GM12864 (cell line): ENCODE measurements at places on chromosomes 7 and 10.

GRCh38 chr10:69890065-69890847 lies 88.5 kb downstream of the COL13A1 start:
- DNase-seq = no peak

DNA sequence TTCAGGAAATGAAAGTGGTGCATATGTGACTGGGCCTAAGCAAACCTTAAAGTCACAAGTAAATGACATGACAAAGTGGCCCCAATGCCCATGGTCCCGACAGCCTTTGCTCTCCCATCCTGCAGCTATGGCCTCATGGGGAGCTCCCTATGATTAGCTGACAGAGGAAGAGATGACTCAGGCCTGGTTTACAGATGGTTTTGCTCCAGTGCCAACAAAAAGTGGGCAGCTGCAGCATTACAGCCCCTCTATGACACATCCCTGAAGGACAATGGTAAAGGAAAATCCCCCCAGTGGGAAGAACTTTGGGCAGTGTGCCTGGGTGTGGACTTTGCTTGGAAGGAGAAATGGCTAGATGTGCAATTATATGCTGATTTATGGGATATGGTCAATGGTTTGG lies 105.1 kb upstream of the ADCY1 start:
- no peak for DNase-seq

- DNase-seq = no peak
Observed at GRCh38 chr10:88428442-88428841, 154.7 kb downstream of the RNLS start.

- DNase-seq = no peak
Observed at GRCh38 chr7:101154693-101155102, 422 bp downstream of the AP1S1 start.

DNA sequence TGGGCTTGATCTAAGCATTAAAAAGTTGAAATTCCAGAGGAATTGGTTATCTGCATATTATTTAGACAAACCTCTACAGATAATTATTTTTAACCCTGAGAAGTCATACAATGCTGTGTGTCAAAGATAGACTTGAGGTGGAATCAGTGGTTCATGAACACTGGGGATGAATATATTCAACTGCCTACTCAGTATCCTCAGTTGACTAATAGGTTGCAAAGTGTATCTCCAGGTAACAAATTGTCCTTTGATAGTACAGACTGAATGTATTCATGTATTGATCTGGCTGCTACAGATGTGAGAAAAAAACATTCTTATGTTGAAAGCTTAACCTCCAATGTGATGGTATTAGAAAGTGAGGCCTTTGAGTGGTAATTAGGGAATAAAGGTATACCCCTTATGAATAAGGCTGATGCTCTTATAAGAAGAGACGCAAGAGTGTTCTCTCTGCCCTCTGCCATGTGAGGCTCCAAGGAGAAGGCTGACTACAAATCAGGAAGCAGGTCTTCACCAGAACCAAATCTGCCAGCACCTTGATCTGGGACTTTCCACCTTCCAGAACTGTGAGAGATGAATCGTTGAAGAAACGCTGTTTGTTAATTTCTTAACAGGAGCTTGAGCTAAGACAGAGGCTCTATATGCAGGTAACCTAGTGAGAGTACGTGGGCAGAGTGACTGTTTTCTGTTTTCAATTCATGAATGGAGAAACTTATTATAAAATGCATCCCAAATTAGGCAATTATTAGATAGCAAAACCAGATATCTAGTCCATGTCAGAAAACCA lies 7.5 kb downstream of the MRPL32 start:
- no peak for DNase-seq

GRCh38 chr10:79561257-79561656 lies 1.1 kb upstream of the SFTPA2 start:
- no peak for DNase-seq

GRCh38 chr10:110608087-110608486 lies 36.0 kb upstream of the RBM20 start:
- no peak for DNase-seq

DNA sequence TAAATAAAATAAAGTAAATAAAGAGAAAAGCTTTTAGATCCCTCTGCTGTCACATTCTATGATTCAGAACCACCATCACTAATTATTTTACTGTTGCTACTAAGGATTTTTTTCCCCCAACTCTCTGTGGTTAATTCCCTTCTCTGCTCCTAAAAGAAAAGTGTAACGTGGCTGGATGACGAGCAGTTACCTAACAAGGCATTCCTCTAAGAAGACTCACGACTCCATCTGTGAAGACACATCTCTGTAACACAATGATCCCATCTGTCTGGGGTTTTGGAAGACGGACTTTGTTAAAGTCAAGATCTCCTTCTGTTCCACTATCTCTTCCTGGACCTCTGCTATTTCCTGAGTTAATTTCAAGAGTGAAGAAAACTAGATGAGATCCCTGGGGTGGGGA lies 179.9 kb downstream of the SFMBT2 start:
- DNase-seq = no peak

DNA sequence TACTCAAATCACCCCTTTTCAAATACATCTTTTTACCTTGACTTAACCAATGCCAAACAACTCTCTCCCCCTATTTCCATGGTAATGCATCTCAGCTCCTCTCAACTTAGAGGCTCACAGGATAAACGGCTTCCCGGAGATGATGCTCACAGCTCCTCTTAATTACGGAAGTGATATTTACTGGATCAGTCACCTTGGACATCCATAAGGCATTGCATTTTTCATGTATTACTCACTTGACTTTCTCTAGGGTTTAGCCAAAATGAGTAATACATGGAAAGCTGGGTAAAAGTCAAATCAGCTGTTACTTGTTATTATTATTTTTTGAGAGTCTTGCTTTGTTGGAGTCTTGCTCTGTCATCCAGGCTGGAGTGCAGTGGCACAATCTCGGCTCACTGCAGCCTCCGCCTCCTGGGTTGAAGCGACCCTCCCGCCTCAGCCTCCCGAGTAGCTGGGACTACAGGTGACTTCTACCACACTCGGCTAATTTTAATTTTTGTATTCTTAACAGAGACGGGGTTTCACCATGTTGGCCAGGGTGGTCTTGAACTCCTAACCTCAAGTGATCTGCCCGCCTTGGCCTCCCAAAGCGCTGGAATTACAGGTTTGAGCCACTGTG lies 73.3 kb upstream of the RHEB start:
- DNase-seq = no peak

DNA sequence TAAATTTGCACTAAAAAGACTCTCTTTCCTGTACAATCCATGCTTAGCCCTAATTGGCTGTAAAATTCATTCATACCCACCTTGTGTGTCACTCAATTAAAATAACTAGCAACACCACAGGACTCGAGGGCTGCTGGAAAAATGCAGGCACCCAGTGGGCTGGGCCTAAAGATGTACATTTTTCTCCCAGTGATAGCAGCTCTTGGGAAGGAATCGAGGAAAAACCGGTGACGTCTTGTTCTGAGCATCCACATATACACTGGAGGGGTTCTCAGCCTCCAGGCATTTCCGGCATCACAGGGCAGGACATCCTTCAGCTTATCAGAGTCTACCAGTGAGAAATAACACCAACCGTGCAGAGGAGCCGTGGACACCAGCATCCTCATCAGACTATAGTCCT lies 85.8 kb upstream of the PITRM1 start:
- no peak for DNase-seq

DNA sequence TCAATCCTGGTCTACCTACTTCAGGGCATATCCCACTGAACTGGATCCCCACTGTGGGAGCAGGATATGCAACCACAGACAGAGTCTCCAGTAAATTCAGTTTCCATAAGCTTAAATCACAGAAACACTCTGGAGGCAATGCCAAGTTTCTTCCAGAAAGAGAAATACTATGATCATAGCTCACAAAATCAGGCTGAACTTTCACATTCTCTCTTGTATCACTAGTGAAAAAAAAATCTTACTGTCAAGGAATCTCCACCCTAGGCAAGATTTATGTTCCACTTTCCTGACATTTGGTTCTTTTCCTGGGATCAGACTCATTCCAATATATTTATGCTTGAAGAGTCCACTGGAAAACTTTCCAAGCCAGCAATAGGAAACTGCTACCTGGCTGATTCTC lies 749.0 kb downstream of the SUGCT start:
- no peak for DNase-seq

DNA sequence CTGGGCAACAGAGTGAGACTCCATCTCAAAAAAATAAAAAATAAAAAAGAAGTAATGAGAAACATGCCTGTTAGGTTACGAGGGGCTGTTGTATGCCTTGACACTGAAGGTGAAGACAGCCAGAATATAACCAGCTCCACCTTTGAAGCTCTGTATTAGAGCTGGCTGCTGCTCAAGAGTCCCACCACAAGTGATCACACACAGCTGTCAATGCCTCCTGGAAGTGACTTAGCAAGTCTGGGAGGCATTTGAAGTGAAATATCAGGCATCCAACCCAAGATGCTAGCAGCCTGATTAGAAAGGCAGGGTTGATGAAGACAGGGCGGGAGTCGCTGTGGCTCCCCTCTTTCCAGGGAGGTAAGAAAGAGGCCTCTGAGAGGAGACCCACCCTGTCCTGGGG lies 34.1 kb upstream of the INPP5F start:
- DNase-seq = no peak

DNA sequence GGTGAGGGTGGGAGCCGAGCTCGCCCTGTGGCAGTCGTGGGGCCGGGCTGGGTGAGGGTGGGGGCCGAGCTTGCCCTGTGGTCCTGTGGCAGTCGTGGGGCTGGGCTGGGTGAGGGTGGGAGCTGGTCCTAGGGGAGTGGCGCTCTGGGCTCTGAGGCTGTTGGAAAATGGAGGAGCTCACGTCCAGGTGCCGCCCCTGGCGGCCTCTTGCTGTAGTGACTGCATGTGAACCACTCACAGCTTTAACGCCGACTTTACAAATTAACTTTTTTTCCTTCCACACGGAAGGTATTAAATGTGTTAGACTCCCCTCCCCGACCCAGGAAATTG lies 312.6 kb downstream of the WDR37 start:
- no peak for DNase-seq

DNA sequence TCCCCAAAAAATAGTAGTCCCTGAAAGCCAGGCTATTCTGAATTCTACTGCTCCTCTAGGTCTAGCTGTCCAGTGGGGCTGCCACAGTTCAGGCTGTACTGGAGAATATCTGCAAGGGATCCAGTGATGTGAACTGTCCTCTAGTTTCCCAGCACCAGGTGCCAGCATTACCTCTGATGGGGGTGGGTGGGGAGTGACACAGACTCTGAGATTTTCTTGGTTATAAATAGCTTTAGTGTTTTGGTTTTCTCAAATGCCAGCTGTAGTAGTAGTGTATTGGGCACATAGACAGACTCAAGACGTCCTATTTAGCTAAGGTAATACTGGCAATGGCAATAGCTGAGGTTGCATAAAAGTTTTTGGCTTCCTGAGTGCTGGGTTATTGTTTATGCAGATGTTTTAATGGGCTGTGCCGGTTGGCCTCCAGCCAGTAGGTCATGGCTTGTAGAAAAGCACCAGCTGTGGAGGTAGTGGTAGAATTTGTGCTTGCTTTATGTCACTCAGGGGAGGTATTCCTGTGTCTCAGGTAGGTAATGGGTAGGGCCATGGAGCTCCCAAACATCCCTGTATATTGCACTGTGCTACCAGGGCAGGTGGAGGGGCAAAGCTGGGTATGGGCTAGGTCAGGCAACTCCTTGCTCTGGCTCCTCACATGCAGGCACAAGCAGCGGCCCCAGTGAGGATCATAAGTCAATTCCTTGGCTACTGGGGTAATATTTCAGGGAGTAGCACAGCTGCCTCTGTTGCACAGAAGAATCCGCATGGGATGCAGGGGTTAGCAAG lies 338.7 kb upstream of the LRRTM3 start:
- DNase-seq = no peak

DNA sequence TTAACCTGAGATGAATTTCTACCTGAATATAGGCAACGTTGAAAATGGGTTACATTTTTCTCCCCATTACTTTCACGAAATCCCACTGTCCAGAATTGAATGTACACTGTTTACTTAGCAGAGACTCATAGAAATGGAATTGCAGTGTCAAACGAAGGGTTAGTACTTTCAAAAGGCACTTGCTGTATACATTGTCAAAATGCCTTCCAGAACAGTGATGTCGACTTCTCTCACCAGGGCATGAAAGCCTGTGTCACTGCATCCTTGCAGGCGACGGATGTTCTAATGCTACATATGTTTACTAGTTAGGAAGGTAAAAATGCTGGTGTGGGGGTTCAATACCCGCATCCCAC lies 41.2 kb downstream of the TACC2 start:
- DNase-seq = no peak

DNA sequence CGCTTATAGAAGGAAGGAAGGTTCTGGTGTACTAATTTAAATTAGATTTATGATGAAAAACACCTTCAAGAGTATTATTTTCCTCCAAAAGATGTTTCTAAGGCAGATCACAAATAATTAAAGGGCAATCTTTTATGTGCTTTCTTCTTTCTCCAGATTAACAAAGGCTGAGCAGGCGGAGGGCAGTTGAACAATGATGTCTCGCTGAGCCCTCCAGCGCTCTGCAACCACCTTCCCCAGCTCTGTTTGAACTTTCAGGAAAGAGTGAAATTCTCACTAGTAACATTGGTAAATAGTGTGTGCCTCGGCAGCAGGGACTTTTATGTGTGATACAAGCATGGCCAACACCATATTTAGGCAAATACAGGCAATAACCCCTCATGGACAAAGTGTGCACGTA lies 379.1 kb upstream of the MKI67 start:
- DNase-seq = no peak

DNA sequence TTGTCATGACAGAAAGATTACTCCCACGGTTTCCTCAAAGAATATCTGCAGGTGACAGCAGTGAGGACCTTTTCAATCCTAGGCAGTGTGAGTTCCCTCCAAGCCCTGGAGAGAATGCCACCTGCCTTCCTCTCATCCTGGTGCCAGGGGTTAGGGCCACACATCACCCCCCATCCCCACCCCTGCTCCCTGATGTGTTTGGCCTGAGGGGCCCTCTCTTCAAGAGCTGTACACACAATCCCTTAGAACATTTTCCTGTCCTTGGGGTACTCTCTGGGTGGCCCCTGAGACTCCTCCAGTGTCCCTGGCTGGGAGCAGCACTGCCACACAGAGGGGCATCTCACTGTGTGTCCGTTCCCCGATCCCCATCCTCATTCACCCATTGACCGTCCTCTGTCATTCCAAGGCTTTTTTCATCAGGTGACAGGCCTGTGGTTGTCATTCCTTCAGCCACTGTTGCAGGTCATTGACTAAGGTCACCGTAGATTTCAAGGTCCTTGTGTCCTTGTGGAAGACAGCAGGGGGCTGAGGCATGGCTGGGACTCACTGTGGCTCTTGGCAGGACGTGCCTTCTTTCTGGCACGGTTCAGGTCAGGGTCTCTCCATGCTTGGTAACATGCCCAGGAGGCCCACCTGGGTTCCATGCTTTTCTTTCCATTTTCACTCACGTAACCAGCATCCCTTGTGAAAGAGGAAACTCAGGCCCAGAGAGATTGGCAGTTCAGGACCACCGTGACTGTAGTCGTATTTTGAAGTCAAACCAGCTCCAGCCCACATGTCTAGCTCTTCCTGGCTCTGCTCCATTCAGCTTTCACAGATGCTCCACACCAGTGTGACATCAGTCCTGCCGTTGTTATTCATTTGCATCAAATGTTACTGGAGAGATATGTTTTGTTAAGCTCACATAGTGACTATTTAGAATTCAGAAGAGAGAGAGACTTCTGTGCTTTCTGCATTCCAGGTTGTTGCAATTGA lies 26.8 kb upstream of the BTBD16 start:
- no peak for DNase-seq
